ENCODE measurements at places on chromosomes 5 and 9.

DNA sequence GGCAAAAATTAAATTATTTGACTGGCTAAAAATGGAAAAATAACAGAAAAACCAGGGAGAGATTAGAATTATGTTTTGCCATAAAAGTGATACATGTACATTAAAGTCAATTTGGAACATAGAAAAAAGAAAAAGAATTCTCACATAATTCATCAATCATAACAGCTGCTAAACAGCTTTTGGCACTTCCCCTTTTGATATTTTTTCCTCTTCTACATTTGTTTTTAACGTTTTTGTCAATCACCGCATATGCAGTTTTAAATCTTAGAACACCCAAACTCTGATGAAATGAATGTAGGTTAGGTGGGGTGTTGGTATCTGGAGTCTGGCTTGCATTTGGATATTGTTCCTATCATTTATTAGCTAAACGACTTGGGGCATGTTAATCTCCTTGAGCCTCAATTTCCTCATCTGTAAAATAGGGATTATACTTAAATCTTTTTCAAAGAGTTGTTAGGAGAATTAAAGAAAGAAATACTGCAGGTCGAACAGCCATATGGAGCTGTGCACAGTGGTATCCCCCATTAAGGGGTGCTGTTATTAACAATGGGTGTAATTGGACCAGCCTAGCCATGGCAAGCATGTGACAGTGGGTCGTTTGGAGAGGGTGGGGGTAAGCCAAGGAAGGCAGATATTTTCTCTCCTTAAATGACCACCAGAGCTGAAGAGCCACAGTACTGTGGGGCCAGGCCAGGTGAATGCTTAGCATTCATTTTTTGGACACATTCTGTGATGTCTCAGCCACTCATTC, 22.6 kb downstream of the NPR3 start:
- no peak for DNase-seq

DNA sequence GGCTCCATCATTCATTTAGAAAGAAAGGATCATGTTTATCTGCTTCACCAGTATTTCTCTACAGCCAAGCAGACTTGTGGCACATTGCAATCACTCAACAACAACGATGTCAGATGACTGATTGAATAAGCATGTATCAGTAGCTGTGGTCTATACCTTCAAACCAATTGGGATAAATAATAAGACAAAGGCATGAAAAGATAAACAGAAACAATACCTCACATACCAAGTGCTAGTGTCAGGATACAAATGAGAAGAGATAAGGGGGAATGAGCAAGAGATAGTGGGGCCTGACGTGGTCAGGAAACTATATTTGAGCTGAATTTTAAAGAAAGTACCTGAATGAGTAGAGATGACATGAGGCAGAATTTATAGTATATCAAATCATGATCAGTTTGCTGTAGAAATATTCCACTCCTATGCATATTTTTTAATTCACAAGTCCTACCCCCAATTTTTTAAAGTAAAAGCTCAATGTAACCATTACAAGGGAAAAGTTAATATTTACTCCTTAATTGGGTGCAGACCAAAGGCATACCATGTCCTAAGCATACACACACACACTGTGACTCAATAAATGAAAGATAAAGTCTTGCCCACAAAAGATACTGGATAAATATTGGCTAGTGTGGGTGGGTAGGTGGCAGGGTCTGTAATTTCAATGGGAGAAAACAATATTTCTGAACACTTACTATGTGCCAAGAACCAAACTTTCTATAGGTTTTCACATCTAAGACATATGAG, 284.5 kb downstream of the SPOCK1 start:
- no peak for DNase-seq

GRCh38 chr5:141694479-141694878, 12.4 kb upstream of the ARAP3 start:
- no peak for DNase-seq

DNA sequence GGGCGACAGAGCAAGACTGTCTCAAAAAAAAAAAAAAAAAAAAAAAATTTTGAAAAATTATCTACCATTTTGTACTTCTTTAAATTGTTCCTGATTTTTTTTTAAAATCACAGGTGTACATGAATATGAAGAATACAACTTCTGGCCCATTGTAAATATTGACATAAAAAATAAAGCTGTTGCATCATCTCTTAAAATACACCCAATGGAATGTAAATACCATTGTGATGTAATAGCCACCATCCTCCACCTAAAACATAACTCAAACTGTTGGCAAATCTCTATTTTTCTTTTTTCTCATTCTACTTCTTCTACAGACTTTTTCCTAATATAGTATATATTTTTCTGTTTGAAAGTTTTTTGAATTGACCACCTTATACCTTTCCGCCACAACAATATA, 61.0 kb upstream of the TEX48 start:
- no peak for DNase-seq

DNA sequence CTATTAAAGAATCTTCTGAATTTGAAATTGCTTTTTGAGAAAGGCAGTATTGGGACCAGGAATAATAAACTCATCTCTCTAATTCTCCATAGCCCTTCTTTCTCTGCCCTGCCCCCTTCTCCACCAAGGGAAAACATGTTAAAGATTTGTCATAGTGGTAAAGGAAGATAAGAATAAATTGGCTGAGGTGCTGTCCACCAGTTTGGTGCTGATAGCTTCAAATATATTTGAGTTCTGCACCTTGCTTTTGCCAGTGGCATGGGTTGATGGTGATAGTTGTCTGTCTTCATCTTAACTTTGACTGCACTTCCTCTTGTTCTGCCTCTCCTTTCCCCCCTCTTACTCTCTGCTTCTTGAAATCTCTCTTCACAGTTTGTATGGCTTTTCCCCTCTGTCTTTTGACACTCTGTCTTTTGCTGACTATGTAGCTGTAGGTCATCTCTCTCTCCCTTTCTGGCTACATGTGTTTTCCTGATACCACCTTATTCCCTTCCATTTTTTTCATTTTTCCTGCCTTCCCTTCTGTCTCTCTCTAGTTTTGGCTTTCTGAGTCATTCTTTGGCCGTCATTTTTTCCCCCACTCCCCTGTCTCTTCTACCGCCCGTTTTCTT, 56.6 kb downstream of the NDUFS4 start:
- DNase-seq = no peak

- peak; percentile 20 for DNase-seq
These were observed 69.3 kb downstream of the HSD17B3 start for GRCh38 chr9:96232539-96233241.

DNA sequence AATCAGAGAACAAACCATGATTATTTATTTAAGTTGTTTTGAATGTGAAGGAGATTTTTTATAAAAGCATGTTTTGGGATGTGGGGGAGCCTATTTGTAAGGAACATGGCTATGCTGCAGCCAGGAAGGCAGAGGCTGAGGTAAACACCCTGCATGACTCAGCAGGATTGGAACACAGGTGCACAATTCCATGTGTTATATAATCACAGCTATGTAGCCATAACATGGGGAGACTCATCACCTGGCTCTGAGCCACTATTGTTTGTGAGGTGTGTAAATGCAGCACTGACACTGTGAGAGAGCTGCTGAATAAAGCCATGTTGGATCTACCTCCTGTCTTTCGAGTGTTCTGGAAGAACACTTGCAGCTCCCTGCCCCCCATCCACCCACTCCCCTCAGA, 1009.8 kb downstream of the DNAH5 start:
- no peak for DNase-seq

GRCh38 chr5:98604721-98605425, 168.6 kb upstream of the RGMB start:
- no peak for DNase-seq

DNA sequence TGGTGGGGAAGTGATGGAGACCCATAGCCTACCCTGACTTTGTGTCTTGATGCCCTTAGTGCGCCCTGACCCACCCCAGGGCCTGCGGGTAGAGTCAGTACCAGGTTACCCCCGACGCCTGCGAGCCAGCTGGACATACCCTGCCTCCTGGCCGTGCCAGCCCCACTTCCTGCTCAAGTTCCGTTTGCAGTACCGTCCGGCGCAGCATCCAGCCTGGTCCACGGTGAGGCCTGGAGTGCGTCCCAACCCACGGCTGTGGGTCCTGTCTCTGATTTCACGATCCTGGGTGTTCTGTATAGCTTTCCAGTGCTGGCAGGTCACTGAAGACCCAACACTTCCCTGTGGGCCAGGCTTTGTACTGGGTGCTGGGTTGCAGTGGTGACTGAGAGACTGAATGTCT, 4.0 kb downstream of the CCL27 start:
- DNase-seq = no peak

DNA sequence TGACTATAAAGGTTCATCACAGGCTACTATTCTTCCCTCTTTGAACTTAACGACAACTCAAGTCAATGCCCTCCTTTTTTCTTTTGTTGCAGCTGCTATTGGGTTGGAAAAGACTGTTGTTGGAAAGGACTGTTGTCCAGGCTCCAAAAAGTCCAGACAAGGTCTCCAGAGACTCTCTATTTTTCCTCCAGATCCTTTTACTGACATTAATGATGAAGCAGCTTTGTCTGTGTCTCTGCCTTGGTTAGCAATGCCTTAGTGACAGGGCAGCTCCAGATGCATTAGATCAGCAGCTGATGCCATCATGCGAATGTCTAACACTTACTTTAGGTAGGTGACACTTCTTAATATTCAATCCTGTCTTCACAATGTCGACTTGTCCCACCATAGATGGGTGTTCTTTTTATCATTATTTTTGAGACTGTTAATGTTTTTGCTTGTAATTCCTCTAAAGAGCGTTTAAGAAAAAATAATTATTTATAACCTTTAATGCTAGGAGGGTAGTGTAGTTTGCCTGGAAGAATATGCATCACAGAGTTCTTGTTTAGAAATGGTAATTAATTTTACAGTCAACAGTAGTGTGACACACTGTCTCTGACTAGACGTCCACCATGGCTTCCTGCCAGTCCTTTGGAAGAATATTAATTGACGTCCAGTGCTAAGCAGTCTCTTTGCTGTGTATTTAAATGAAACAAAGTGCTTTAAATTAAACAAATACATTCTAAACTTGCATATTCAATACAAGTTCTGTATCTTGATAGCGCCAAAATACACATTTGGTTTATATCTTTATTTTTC, 492.2 kb downstream of the NR2F1-AS1 start:
- DNase-seq = no peak

DNA sequence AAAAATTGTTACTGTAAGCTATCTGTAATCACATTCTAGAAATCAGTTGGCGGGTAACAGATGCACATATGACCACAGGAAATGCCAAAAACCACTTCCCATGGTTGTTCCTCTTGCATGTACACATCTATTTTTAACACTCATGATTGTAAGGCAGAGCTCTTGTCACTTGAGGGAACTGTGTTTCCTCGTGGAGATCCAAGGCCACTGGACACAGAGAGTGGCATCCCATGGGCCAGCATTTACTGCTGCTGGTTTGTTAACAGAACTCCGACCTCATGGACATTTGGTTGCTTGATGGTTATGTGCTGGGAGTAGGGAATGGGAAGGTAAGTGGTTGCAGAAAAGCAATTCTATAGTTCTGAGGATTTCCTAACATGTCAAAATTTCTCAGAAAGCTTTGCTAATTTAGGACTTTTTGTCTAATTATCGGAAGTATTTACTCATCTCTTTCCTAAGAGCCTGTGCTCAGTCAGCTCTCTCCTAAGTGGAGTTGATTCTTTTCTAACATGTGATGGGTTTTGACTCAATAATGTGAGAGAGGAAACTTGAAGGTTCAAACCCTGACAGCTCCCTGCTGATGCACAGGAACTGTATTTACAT, 202.0 kb upstream of the NR3C1 start:
- no peak for DNase-seq

DNA sequence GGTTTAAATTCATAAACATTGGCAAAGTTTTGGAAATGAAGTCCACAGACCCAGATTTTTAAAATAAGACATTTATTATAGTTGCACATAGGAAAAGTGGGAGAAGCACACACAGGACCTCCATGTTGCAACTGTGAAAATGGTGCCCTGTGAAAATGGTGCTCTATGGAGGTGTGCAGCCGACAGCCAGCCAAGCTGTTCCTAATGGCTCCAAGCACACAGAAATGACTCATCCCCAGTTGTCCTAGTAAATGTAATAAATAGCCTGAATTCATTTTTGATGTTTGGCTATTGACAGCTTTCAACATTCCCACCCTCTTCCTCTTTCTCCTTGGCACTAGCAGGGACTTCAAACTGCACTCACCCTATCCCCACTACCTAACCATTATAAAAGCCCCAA, 590.9 kb downstream of the CAAP1 start:
- no peak for DNase-seq

DNA sequence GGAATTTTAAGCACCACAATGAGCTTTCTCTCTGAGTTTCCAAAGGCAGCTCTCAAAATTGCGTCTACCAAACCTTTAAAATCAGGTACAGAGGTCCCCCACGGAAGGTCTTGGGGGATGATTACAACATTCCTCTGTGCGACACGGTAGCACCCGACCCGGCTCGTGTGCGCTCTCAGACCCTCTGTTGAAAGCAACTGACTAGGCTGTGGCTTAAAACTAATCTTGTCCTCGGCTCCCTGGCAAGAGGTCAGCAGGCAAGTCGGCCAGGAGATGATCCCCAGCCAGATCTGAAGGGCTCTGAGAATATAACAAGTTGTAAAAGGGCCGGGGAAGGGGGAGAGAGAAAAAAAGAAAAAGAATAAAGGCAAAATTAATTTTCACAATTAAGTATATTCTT, 92.6 kb upstream of the LMX1B start:
- DNase-seq = no peak

DNA sequence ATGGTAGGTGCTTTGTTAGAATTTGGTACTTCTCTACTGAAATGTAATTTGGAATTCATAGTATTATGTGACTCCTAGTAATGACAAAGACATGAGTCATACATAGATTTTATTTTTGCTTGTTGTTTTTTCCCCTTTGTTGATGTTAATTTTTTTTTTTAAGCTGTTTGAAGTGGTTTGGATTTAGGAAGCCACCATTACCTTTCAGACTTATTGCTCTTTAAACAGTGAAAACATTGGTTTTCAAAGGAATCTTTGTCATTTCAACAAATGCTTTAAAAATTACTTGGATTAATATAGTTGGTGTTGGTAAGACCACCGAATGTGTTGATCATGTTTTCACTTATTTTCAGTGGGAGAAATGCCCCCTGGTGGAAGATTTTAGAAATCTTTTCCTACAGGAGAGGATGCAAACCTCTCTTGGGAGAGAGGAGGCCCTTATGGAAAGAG, 170.1 kb upstream of the PITX1 start:
- DNase-seq = no peak

GRCh38 chr9:71916834-71917534, 5.5 kb downstream of the C9orf85 start:
- no peak for DNase-seq

GRCh38 chr9:36129139-36129538, 7.4 kb upstream of the GLIPR2 start:
- DNase-seq = no peak

DNA sequence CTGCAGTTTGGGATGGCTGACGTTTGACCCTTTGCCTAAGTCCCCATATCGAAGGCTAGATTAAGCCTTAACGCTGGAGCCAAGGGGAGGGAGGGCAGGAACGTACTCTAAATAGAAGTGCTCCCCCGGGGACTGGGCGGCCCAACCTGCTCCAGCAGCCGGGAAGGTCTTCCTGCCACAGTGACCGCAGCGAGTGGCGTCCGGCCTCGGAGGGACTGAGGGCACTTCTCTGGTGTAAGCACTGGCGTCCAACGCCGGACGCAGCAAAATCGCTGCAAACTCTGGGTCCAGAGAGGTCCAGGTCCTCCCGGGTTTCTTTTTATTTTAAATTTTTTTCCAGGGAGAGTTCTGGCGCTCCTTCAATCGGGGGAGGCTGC, 505 bp upstream of the ACER2 start:
- DNase-seq = no peak

- DNase-seq = peak; percentile 44
These were observed 29.5 kb upstream of the LHFPL2 start for GRCh38 chr5:78677777-78678668.
